ENCODE measurements at places on chromosomes 11 and 22. TPM values are rescaled to one million over a fixed set of nuclear protein-coding genes. Genes with fewer than 3 reads are reported as not detected.

DEPDC5 gene
- total RNA-seq: 15.2 TPM

- DNase-seq: no peak
Observed at GRCh38 chr11:104899226-104899625, 966 bp upstream of the CASP12 start.

DNA sequence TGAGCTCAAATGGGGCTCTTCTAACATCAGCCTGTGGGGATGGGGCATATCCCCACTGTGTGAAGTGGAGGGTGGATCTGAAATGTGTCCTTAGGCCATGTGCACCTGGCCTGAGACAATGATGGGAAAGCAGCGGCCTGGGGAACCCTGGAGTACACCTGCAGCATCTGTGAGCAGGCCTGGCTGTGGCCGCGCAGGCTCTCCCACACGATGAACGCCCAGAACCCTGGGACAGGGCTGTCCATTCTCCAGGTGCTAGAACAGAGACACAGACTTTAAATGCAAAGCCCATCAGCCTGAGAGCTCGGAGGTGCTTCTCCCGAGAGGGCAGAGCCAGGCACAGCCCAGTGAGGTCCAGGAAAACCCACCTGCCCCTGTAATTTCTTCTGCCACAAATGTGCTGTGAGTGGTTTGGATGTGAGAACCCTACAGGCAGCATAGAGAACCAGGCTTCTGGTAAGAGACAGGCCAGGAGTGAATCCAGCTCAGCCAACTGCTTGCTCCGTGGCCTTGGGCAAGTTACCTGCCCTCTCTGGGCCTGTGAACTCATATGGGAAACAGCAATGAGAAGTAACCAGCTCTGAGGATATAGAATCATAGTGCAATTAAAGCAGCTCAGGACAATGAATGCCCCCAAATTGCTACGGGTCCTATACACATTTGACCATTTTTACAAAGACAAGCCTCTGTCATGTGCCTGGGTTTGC lies 167.9 kb downstream of the SHANK2 start:
- DNase-seq: no peak

GRCh38 chr11:64539239-64539638 lies 51.8 kb upstream of the SLC22A12 start:
- DNase-seq: no peak

VSIG2 gene
- not detected for total RNA-seq

GRCh38 chr11:126233391-126233790 lies 21.8 kb downstream of the FAM118B start:
- no peak for DNase-seq

GRCh38 chr22:24532075-24532474 lies 22.9 kb downstream of the GUCD1 start:
- DNase-seq: no peak

- no peak for DNase-seq
Observed at GRCh38 chr22:47411006-47411405, 648.6 kb downstream of the TBC1D22A start.

DNA sequence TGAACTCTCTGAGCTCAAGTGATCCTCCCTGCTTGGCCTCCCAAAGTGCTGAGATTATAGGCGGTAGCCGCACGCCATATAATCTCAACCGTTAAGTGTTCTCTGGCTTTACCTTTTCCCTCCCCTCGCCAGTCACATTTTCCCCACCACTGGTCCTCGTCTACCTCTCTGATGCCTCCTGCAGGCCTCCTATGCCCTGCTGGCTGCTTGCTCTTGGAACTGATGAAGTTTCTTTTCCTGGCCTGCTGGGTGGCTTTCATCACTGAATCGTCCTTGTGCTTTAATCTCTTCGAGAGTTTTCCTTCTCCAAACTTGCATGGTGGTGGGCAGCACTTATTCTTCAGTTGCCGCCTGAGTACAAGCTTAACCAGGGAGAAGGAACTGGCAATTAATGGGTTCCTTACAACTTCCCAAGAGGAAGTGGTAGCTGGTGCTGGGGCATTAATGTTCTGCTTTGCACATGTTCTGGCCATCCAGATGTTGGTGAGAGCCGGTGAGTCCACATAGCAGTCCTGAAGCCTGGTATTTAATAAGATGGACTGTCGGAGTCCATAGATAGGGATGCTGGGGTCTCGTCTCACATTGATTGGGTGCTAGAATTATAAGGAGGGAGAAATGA lies 1.3 kb downstream of the C22orf31 start:
- DNase-seq: no peak

PATE4 gene
- not detected for total RNA-seq
